ENCODE measurements at places on chromosomes 4 and X.

DNA sequence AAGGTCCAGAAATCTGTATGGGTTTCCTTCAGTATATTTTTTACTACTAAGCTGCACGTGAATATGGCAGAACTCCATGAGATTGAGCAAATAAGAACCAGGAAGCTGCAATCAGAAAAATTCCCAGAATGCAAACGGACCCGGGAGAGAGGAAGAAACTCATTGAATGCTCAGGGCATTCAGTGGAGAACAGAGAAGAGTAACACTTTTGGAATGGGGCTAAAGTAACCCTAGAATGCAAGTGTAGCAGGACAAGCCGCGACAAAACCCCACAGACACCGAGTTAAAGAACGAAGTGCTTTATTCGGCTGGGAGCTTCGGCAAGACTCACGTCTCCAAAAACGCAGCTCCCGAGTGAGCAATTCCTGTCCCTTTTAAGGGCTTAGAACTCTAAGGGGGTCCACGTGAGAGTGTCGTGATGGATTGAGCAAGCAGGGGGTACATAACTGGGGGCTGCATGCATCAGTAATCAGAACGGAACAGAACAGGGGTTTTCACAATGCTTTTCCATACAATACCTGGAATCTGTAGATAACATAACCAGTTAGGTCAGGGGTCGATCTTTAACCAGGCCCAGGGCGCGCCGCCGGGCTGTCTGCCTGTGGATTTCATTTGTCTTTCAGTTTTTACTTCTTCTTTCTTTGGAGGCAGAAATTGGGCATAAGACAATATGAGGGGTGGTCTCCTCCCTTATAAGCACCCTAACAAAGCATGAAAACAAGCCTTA lies 56.4 kb downstream of the RAB28 start:
- DNase-seq: no peak

DNA sequence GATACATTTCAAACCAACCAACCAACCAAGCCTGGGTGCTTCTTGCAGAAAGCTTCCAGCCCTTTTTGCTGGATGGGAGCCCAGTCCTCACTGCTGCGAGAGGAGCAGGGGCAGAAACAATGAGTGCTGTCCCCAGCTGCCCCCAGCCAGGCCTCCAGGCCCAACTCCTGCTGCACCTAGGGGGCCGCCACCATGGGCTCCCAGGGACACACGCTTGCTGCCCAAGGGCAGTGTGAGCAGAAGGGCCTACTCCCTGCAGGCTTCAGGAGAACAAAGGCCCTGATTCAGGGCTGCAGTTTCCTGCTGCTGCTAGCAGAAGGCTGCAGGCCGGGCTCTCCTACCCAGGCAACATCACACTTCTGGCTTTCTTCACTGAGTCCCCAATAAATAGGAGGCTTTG lies 37.7 kb upstream of the ENPP6 start:
- DNase-seq: no peak

DNA sequence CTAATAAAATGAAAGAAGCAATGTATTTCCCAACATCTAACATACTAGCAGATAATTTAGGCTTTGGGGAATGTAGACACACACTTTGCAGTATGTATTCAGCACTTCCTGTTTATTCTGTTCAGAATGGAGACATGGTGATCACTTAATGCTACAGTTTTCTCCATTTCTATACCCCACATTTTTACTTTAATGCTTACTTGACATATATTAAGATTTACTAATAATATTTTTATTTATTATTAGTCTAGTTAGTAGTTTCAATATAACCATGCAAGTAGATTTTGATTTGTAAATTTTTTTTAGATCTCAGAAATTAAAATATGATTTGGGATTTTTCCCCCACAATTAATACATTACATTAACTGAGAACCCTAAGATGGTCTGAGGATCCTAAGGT lies 98.4 kb downstream of the PRSS12 start:
- no peak for DNase-seq

DNA sequence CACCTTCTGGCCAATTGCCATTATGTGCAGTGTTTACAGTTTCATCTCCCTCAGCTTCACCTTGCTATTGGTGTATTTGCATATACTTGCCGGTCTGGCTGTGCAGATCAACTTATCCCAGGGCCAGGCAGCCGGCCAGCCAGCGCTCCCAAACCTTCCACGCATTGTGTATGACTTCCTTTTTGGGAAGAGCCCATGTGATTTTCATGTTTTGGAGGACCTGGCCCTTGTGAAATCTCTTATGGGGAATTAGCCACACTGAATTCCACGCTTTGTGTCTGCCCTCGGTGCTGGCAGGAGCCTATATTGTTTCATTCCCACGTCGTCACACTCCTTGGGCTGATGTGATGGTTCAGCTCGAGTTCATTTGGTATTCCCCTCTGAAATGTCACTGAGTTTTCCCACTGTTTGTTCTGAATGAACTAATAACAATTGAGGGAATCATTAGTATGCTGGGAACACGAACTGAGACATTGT lies 6.0 kb upstream of the PDLIM3 start:
- DNase-seq: no peak

DNA sequence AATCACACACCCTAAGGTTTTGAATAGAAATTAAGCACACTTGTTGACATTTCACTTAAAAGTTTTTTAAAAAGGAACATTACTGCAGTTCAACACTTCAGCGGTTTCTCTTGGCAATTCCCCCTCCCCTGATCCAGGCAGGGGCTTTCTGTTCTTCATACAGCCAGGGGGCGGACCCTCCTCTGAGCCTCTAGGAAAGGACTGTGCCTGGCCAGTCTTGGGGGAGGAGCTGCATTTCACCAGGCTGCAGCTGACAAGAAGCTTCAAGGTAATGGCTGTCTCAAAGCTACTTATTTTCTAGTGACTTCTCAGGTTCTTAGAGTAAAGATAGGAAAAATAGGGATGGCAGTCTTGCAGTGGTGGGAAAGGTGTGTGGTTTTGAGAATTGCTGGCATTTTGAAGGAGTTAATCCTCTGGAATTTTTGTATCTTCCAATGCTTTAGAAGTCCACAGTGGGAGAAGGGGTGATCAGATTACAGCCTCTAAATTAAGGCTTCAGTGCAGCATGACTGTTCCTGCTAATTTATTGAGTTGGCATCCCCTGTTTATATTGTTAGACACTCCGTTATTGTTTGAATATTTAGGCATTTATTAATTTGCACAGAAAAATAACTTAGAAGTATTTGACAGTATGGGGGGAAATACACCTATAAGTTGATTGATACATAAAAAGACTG lies 33.5 kb downstream of the PWWP3B start:
- no peak for DNase-seq

Measured in activated CD4-positive, alpha-beta T cell treated with anti-CD3 and anti-CD28 coated beads for 24 hours (primary cell).